ENCODE measurements at places on chromosomes 13 and 19.
A peak's percentile ranks its signal among the peaks of the same experiment; 100 is the strongest.

GRCh38 chr13:106522898-106523525 lies 12.4 kb downstream of the EFNB2 start:
- DNase-seq = no peak

- DNase-seq = no peak
Observed at GRCh38 chr19:30326393-30326710, 45.8 kb upstream of the ZNF536 start.

- DNase-seq = no peak
Observed at GRCh38 chr19:6185835-6186834, 50.7 kb downstream of the ACSBG2 start.

GRCh38 chr19:48925240-48925843 lies 8.2 kb upstream of the DHDH start:
- no peak for DNase-seq

DNA sequence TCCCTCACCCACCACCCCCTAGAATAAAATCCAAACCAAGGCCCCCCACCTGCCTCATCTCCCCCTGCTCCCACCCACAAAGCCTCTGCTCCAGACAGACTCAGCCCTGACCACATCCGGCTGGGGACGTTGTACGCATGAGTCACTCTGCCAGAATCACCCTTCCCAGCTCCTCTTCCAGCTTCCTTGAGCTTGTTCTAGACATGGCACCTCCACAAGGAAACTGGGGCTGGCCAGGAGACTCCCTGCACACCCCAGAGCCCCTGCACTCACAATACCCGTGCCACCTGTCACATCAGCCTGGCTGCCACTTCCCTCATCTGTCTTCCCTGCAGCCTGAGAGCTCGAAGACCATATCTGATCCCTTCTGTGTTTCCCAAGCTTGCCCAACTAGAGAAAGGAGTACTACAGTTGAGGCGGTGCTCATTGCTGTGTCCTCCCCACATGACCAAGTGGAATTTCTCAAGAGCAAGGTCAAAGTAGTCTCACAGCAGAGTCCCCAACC lies 9.7 kb downstream of the DEDD2 start:
- DNase-seq = no peak

DNA sequence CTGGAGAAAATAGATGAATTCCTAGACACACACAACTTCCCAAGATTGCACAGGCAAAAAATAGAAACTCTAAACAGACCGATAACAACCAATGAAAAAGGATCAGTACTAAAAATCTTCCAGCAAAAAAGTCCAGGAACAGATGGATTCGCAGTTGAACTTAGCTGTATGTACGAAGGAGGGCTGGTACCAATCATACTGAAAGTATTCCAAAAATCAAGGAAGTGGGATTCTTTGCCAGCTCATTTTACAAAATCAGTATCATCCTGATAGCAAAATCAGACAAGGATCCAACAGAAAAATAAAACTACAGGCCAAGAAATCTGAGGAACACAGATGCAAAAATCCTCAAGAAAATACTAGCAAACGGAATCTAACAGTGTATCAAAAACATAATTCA lies 6.5 kb upstream of the LILRB2 start:
- no peak for DNase-seq

DNA sequence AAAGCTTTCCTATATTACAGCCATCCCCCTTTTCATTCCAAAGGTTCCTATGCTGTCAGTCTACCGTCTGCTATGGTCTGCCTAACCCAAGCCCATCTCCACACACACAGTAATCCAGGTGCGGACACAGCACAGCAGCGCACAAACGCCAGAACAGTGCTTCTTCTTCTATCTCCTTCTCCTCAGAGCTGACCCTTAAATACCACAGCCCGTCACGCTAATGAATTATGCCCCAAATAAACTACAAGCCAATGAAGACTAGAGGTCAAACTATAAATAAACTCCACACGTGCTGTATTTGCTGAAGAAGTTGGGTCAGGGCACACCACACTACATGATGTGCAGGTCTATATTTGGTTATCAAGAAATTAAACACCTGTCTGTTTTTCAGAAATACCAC lies 71.8 kb downstream of the TBC1D4 start:
- DNase-seq = no peak

DNA sequence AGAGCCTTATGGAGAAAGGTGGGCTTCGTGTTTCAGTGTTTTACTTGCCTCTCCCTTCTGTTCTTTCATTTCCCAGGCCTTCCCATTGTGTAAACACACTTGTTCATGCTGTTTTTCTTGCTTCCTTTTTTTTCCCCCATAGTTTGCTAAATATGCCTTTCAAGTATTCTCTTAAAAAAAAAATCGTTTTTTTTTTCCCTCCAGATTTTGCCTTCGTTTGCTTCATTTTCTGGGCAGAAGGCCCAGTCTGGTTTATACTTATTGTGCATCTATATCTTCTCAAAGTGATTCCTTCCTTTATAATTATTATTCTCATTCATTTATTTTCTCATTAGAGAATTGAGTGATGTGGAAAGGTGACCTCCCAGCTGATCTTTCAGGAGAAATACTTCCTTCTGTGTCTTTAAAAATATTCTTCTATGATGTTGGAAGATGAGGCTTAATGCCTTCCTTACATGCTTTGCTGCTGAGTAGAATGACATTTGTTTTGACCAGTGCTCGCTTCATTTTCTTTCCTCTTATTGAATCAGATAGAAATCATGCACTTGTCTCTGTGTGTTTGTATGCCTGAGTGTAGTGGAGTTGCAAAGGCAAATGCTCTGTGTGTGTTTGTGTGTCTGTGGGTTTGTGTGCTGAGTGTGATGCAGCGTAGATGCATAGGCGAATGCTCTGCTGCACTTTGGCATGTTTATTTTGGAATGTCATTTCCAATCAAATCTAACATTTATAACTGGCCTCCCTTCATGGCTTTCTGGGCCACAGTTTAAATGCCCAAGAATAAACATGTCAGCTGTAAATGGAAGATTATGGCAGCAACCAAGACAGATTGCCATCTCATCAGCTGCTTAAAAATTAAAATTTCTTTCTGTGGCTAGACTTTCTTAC lies 591.4 kb downstream of the FGF9 start:
- DNase-seq = no peak

- DNase-seq = peak; percentile 40
Observed at GRCh38 chr13:25971459-25972145, 80.2 kb downstream of the SHISA2 start.

DNA sequence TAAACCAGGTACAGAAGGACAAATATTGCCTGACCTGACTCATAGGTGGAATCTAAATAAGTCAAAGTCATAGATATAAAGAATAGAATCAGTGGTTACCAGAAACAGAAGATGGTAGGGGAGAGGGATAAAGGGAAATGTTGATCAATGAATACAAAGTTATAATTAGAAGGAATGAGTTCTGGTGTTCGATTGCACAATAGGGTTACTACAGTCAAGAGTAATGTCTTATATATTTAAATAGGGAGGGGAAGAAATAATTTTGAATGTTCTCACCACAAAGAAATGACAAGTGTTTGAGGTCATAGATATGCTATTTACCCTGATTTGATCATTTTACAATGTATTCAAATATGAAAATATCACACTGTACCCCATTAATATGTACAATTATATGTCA lies 1541.2 kb downstream of the SLITRK1 start:
- no peak for DNase-seq

Data from activated CD4-positive, alpha-beta T cell treated with anti-CD3 and anti-CD28 coated beads, Interleukin-2, amount 10 ng/mL, durations not matched to agents 7 days and 5 days (primary cell).